Adrenal gland (tissue), 19 donors: ENCODE measurements at places on chromosomes 12 and 14. TPM values are rescaled to one million over a fixed set of nuclear protein-coding genes. Genes with fewer than 3 reads are reported as not detected.

DNA sequence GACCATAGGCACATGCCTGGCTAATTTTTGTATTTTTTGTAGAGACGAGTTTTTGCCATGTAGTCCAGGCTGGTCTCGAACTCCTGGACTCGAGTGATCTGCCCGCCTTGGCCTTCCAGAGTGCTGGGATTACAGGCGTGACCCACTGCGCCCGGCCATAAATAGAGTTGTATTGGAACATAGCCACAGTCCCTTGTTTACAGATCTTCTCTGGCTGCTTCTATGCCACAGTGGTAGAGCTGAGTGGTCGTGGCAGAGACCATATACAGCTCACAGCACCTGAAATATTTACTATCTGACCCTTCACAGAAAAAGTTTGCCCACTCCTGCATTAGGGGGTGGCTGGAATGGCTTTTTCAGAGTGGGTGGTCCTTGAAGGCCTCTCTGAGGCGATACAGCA is 28.0 kb upstream of the TSPAN9 start:
- no peak for DNase-seq

DNA sequence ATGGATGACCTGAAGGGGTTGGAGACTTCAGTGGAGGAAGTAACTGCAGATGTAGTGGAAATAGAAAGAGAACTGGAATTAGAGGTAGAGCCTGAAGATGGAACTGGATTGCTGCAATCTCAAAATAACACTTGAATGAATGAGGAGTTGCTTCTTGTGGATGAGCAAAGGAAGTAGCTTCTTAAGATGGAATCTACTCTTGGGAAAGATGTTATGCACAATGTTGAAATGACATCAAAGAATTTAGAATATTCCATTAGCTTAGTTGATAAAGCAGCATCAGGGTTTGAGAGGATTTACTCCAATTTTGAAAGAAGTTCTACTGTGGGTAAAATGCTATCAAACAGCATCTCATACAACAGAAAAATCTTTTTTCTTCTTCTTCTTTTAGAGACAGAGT is 186.4 kb upstream of the PRKD1 start:
- DNase-seq: no peak

DNA sequence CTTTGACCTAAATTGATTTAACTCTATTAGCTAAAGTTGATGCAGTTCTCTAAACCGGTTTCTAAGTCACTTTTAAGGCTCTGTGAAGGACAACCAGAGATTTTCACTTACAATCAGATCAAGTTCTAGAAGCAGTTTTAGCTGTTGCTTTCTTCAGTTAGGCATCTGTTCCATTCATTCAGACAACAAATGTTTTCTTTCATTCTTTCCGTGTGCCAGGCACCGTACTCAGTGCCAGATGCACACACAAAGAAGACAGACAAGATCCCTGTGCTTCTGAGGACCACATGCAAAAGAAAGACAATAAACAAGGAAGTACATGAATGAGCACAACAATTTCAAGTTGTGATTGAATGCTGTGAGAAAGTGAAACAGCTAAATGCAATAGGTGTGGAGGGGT is 11.1 kb upstream of the EGLN3 start:
- no peak for DNase-seq

DNA sequence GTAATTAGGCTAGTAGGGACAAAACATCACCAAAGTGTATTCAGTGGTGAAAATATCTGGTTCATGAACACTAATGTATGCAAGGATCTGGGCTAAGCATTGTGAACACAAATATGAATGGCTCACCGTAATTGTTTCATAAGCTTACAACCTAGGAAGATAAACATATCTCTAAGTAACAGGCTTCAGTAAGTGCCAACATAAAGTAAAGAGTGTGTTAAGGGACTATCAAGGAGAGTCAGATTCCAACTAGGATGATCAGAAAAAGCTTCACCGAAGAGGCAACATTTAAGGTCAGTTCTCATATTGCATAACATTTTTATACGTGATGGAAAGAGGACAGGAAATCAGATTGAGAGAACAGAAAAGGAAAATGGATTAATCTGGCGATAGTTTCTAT is 29.4 kb downstream of the ABCC9 start:
- DNase-seq: no peak

Gene MEG3
- total RNA-seq: 1,457 TPM

Gene SIRT4
- 3.2 TPM for total RNA-seq

Gene KRT8
- total RNA-seq: 50.6 TPM
